Naive B cell (primary cell): ENCODE measurements at places on chromosomes 6 and 20. TPM values are rescaled to one million over a fixed set of nuclear protein-coding genes. Genes with fewer than 3 reads are reported as not detected.

Gene GRIK2
- not detected for polyA plus RNA-seq

Gene PBOV1
- polyA plus RNA-seq = not detected

Gene ADGRF4
- not detected for polyA plus RNA-seq

Gene PAX1
- not detected for polyA plus RNA-seq

Gene PLG
- polyA plus RNA-seq = not detected

Gene TCF15
- not detected for polyA plus RNA-seq
